Posterior vena cava (tissue), 2 donors: ENCODE measurements at places on chromosomes 16 and 17. TPM values are rescaled to one million over a fixed set of nuclear protein-coding genes. Genes with fewer than 3 reads are reported as not detected.
A peak's percentile ranks its signal among the peaks of the same experiment; 100 is the strongest.

The KCNH4 gene
- 0.23 TPM for total RNA-seq

The GLTPD2 gene
- not detected for total RNA-seq

The SEC14L1 gene
- total RNA-seq: 66.1 TPM

DNA sequence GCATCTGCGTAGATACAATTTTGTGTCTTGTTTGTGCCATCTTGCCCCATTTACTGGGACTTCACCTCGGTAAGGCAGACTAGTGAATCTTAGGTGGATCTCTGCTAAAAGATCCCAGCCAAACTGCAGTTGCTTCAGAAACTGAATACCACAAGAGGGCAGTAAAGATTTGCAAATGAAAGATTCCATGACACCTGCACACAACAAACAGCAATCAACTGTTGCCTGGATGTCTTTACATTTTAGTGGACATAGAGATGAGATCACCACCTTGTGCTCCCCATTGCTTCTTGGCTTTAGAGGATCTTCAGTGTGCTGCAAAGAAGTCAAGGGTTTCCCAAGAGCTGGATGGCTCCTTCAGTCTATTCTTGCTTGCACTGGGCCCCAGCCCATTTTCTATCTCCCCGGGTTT lies 119.2 kb upstream of the CACNG5 start:
- DNase-seq: no peak

- no peak for DNase-seq
Observed at GRCh38 chr17:9339958-9340357, 235.7 kb downstream of the STX8 start.

GRCh38 chr17:71360301-71360700 lies 760.5 kb upstream of the SOX9 start:
- no peak for DNase-seq

GRCh38 chr17:13933441-13934276 lies 135.6 kb upstream of the COX10 start:
- no peak for DNase-seq

- no peak for DNase-seq
Observed at GRCh38 chr16:22663389-22664064, 150.4 kb upstream of the HS3ST2 start.

GRCh38 chr17:77858291-77859034 lies 100.0 kb upstream of the TNRC6C start:
- peak; percentile 12 for DNase-seq

GRCh38 chr16:14056970-14057369 lies 14.1 kb upstream of the MRTFB start:
- no peak for DNase-seq
